ENCODE measurements at places on chromosomes 6 and 20. TPM values are rescaled to one million over a fixed set of nuclear protein-coding genes. Genes with fewer than 3 reads are reported as not detected.

DNA sequence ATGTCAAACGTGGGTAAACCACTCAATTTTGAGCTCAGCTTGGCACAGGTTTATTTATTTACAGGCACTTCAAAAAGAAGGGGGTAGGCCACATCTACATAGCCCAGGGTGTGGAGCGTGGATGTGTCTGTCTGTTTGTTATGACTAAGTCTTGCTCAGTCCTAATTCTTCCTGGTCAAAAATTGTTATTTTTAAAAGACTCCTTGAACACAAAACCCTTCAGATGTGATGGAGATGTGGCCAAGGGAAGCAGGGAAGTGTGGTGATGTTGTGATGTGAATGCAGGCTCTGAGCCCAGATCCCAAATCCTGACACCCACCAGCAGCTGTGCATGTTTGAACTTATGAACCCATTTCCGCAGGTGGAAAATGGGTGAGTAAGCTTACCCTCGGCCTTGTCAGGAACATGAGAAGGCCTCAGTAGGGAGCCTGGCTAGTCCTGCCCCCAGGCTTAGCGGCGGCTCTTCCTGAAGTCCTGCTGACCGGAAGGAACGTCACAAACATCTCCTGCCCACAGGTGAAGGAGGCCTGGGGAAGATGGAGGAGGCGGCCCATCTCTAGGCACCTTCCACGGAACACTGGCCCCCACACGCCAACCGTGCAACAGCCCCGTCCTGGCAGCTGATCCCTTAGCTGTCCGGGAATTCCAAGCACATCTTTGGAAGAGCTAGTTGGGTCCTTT lies 119.7 kb downstream of the MYLK4 start:
- no peak for DNase-seq

SAMD5 gene
- 9.2 TPM for total RNA-seq

GRCh38 chr20:33103556-33103955 lies 24.1 kb downstream of the BPIFB4 start:
- no peak for DNase-seq

DNA sequence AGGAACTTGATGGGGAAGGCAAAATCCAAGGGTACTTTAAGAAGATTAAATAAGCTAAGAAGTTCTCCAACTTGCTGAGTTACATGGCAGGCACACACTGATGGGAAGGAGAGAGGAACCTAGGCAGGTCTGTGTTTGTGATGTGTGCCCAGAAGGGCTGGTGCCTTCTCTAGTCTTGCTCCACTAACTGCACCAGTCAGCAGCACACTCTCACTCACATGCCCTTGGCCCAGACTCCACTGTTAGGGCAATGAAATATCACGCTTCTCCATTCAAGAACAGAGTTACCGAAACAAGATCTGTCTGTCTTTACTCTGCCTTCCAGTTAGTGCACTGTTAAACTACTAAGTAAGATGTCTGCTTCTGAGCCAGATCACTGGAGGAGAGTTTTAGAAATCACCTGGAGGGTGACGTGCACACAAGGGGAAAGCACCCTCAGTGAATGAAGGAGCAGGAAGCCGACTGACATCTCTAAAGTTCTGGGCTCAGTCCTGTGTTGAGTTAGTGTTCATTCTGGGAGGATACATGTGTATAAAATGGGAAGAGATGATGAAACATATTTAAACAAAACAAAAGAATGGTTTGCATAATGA lies 251.1 kb downstream of the FOXC1 start:
- DNase-seq = no peak

NMBR gene
- not detected for total RNA-seq

DNA sequence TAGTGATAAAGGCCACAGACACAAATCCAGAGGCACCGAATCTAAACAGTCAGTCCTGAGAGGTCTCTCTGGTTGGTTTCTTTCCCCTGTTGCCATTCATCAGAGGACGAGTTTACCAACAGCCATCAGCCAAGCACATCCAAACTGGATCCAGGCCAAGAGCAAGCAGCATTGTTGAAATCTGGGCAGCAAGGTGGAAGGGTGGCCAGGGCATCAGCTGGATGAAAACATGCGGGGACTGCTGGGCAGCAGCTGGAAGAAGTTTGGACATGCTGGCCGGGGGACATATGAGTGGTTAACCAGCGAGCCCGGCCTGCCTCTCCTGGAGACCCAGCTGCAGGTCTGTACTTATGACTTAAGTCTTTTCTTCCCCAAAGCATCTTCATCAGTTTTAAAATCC lies at the start of gene SMIM28:
Gene SMIM28, plus strand, starts transcription at position 62 of the 400 bp plus-strand sequence. Its CDS starts 168 bp downstream, at position 230.
- no peak for DNase-seq
